ENCODE measurements at places on chromosomes 2 and 18.
A peak's percentile ranks its signal among the peaks of the same experiment; 100 is the strongest.

GRCh38 chr2:48527226-48527885 lies 2.6 kb upstream of the STON1 start:
- no peak for DNase-seq

DNA sequence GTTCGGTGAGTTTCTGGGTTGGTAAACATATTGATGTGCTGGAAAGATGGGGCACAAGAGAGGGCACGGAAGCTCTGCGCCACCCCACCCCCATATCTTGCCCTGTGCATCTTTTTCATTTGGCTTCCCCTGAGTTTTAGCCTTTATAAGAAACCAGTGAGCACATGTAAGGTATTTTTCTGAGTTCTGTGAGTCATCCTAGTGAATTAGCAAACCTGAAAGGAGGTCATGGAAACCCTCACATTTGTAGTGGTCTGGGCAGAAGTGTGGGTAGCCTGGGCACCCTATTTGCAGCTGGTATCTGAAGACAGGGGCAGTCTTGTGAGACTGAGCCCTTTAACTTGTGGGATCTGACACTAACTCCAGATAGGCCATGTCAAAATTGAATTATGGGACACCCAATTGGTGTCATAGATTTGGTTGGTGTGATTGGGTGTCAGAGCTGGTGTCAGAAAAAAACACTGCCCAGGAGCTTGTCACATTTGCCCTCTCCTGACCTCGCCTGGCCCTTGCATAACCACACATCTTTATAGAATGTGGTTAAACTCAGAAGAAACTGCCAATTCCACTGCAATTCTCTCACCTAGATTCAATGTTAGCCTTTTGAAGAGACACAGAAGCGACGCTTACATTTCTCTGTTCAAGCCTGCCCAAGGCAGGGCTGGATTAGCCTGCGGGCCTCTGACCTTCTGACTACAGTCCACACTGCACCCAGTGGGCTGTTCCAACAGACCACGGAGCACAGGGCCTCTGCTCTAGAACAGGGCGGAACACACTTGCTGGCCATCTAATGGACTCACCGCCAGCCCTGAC lies 12.0 kb upstream of the GALM start:
- no peak for DNase-seq

DNA sequence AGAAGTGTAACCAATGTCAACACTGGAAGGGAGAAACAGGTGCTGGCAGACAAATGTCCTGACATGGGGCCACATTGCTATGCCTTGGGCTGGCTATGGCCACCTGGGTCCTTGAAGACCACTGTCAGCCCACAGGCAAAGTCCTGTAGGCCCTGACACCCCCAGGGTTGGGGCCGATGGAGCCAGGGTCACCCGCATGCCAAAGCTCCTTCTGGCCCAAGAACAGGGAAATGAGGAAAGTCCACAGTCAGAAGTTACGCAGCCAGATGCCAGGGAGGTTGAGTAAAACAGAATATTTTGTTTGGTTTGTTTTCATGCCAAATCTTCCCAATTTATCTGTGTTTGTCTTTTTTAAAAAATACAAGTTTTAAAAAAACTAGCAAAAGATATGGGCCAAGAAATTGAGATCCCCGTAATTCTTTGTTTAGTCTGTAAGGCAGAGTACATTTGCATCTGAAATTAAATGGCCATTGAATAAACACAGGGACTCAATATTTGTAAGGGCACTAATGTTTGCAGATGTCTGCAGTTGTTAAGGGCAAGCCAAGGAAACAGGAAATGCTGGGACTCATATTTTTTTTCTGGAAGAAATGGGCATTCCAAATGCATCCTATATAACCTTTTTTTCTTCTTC lies 186.4 kb downstream of the FAM210A start:
- DNase-seq = no peak

DNA sequence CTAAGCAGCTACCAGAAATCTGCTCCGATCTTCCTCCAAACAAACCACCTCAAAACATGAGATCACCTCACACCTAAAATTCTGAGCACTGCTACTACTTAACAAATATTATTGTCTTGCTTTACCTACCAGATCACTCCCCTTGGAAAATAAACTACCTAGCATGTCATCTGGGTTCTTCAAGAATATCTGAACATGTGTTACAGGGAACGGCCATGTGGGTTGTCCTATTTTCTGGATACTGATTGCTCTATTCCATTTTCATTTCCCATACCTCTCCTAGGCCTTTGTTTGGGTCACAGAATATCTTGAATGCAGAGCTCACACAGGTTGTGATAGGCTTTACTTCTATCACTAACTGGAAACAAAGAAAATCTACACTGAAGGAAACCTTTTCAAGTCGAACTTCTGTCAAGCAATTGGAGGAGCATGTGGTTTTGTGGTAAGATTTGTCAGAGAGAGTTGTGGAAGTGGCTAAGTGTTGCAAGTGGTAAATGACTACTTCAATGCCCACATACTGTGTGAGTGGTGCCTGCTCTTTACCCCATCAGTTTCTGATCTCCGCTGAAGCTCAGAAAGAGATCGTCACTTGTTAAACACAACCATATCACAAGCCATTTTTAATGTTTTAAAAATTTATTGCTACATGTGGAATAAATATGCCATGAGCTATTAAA lies 739.1 kb upstream of the ZEB2 start:
- DNase-seq = no peak

DNA sequence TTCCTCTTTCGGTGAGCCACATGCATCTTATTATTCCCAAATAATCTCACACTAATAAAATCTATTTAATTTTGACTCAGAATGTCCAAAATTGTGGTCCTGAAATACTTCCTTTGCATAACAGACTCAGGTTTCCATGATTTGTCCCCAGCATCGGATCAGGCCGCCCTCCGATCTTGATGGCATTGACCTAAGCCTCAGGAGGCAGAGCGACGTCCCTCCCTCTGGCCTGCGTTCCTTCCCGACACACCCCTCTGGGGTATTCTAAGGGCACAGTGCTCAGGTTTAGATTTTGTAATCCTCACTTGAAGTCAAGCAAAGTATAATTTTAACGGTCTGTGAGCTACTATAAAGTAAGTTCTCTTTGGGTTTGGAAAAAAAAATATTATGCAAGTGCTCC lies 857.7 kb downstream of the GALR1 start:
- DNase-seq = no peak

DNA sequence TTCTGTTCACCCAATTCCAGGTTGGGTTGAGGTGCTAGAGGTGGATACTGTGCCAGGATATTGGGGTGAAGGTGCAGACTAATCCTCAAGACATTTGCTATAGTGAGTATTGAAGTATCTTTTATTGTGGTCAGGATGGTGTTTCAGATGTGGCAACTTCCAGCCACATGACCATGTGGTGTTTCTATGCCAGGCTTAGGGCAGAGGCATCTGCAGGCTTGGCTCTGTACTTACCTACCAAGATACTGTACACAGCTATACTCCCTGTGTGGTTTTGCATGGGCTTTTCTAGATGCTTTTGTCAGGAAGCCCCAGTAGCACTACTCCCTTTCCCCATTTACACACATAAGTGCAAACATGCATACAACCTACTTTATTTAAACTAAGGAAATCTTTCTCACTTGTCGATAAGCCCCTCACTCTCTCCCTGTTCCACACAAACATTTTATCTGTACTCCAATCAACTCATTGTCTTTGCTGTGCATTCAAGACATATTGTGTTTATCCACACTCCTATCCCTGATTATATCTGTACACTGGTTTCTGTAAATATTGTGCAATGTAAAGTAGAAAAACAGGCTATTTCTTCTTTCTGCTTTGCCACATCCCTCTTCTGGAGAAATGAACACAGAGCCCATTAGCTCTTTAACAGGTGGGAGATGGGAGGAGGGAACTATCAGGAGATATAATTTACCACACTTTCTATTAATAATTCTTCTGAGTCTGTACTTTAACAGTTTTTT lies 12.3 kb downstream of the ARL6IP6 start:
- DNase-seq = peak; percentile 37

- DNase-seq = no peak
Observed at GRCh38 chr18:52499644-52500043, 159.6 kb downstream of the DCC start.

- peak; percentile 3 for DNase-seq
Observed at GRCh38 chr2:164841719-164842623, at the start of gene COBLL1. TSS of gene COBLL1 (minus strand) at chr2:164841823. CDS start at chr2:164841196, 627 bp downstream.

DNA sequence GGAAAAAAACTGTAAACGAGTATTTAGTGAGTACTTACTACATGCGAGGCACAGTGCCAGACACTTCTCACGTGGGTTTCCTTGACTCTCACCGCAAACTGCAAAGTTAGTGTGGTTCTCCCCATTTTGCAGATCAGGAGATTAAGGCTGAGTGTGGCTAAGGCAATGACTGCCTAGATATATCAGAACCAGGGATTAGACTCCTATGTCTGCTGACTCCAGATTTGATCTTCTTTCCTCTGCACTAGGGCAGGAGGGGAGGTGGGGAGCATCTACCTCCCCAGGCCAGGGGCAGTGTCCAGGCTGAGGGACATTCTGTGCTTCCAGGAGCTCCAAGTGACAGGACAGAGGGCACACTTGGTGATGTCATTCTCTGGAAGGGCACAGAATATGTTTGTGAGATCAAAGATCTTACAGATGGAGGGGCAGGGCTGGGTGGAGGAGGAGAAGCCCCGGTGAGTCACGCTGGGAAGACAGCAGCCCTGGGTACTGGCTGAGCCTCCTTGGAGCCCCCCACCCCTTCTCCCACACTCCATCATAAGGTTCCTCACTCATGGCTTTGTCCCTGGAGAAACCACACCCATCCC lies 92.4 kb downstream of the RHOB start:
- DNase-seq = no peak
